GM12864 (cell line): ENCODE measurements at places on chromosomes 12 and 14.

GRCh38 chr14:23935158-23935557, 18.4 kb upstream of the DHRS4 start:
- DNase-seq: no peak

GRCh38 chr14:79279645-79280597, 931.4 kb downstream of the DIO2 start:
- no peak for DNase-seq

DNA sequence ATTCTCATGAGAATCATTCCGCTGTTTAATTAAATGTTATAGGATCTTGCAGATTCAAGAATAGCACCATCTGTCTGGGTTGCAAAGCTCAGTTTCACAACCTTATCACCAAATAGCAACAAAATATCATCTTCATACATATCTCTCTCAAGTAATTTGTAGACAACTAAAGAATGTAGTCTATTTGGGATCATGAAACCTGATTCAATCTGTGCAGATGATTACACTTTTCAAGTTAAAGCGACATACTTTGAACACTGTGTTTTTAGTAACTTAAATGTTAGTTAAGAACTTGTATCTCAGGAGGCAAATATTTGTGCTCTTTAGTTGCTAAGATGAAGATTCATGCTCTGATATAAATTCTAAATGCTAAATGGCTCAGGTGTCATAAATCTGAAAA, 14.8 kb downstream of the MED13L start:
- no peak for DNase-seq

- DNase-seq: no peak
Measured at GRCh38 chr12:8823565-8824300, 1.3 kb downstream of the A2ML1 start.

DNA sequence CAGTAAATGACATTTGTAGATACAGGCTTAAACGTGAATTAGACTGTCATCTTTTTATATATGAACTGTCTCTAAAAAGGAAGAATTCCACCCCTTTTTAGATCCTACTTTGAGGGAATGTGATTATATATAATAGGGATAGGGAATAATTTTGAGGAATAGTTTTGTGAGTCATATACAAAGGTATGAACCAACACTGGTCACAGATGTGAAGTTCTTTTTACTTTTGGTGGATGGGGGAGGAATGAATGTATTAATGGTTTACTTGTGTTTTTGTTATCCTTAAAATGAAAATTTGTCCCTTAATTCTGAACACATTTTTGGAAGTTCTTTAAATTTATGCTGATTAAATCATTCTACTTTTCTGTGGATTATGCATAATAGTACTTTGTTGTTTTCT, 30.4 kb downstream of the FRS2 start:
- no peak for DNase-seq

- DNase-seq: no peak
Measured at GRCh38 chr12:11238275-11238674, 31.2 kb downstream of the PRB3 start.

GRCh38 chr14:64841121-64841651, 38.5 kb downstream of the SPTB start:
- DNase-seq: no peak

GRCh38 chr12:49878021-49878420, 25.7 kb downstream of the FAIM2 start:
- no peak for DNase-seq

DNA sequence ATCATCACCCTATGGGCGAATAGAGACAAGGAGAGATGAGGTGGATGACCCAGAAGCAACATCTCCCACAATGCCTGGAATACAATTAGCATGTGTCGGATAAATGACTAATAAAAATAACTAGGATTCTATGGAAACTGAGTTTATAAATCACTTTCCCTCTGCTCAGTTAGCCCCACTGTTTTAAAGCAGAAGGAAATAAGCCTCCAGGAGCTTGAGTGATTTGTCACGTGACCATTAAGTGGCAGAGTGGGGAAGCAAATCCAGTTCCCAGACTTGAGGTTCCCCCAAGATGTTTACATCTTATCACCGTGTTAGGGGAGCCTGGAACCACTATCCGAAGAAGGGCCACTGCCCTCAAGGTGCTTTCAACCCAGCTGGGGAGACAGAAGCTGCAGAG, 136.5 kb upstream of the CCND2 start:
- no peak for DNase-seq

- DNase-seq: no peak
Measured at GRCh38 chr12:130079279-130079678, 83.0 kb upstream of the FZD10 start.

DNA sequence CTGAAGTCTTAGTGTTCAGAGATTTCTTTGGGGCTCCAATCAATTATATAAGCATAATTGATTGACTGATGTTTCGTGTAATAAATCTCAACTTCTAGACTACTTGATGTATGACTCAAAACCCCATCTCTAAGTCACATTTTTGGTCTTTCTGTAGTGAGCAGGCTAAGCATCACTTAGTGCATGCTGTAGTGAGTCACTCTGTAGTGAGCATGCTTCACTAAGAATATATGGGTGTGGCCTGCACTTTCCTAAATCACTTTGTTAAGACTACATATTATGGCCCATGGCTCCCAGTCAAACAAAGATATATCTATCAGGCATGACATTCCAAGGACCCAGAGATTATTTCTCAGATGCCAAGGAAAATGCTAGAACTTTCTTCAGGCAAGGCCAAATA, 909.4 kb upstream of the LRFN5 start:
- DNase-seq: no peak

GRCh38 chr14:49991491-49991890, 98.6 kb downstream of the ARF6 start:
- no peak for DNase-seq

DNA sequence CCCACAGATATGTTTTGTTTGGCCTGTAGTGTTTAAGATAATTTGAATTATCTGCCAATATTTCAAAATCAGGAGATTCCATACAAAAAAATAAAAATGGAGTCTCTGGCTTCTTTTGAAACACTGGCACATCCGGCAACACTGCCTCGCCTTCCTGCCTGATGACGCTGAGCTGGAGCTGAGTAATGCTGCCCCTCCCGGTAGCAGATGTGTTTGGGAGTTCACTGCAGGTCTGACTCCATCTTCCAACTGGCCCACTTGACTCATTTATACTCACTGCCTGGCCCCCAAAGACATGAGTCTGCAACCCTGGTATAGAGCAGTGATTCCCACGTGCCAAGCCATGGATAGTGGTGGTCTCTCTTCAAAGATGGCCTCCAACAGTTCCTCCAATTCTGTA, 7.4 kb downstream of the CIT start:
- no peak for DNase-seq

- no peak for DNase-seq
Measured at GRCh38 chr14:103724116-103724515, 8.5 kb downstream of the ZFYVE21 start.

DNA sequence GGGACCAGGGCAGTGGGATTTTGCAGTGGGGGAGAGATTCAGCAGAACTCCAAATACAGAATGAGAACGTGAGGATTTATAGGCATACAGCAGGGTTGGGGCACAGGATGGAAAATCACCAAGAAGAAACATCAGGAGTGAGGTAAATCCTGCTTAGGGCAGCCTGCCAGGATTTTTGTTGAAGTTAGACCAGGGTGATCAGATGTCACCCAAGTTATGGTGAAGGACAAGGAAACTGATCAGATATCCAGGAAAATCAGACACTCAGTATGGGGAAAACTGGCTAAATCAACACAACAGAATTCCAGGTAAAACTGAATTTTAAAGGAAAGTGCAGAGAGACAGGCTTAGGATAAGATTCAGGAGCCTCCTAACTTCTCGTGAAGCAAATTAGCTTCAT, 682.4 kb downstream of the TMEM121 start:
- no peak for DNase-seq
